ENCODE measurements at places on chromosomes 2 and 18. TPM values are rescaled to one million over a fixed set of nuclear protein-coding genes. Genes with fewer than 3 reads are reported as not detected.

The RAB6C gene
- total RNA-seq = 0.82 TPM

The PRSS56 gene
- 0.59 TPM for total RNA-seq

The EIF4E2 gene
- total RNA-seq = 71.7 TPM

DNA sequence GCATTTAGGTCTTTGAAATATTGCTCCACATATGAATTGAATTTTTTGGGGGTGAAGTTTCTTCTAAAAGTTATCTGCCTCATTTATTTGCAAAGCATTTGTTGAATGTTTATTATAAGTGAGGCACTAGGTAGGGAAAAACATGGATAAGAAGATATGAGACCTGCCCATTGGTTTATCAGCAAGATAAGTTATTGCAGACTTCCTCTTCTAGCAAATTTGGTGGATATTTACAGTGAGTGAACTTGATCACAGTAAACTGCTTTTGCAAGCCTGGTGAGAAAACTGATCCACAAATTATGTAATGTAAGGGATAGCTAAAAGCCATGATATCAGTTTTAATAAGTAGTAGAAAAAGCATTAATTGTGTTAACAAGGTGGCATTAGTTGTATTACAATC is 364.8 kb downstream of the SOCS6 start:
- no peak for ATAC-seq

DNA sequence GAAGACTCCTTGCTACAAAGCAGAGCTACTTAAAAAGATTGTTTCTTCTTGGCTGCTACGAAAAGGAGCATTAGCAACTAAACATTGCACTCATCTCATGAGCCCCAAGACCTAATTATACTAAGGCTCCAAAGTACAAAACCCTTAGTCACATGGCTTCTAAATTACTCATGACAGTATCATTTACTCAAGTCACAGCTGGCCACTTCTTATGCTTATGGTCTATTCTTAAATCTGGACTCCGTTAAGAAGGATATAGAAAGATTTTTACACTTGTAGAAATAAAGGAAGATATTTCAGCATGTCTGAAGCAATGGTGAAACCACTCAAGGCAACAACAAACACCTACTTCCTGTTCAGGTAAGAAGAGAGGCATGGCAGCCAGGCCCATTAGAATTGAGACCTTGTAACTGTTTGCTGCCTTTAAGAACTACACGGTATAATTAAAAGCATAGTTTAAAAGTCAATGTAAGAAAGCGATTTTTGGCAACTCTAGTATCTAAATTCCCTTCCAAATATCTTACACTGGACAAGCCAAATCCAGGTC is 12.7 kb downstream of the ANKRD44 start:
- ATAC-seq = no peak

- no peak for ATAC-seq
These were observed 37.5 kb upstream of the PTH2R start for GRCh38 chr2:208369091-208369490.

DNA sequence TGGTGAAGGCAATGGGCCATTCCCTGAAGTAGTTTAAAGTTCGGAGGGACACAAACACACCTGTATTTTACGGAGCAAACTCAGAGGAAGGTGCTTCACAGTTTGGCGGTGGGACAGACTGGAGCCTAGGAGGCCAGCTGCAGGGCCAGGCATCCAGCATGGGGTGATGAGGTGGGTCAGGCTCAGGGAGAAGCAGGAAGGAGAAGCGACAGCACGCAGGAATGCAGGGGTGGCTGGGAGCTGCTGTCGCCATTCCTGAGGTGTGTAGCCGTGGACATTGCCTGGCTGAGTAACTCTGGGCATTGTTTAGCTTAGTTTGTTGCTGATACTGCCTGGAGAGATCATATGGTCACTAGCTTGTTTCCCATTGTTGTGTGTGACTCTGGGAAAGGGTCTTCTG is 35.8 kb upstream of the METTL21A start:
- no peak for ATAC-seq

DNA sequence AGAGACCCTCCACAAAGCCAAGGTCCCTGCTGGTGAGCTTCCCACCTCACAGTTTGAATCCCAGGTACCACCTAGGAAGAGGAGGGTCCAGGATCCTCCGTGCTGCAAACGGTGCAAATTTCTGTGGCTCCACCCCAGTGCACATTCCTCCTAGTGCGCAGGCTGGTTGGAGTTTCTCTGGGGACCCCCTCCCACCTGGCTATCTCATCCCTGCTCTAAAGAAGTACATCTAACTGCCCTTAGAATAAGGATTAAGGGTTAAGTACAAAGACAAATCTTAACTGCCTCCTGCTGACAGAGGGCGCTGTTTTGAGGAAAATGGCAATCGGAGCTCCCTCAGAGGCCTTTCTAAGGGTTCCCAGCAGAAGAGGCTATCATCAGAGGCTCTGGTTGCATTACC is 109.6 kb upstream of the FSIP2 start:
- no peak for ATAC-seq

GRCh38 chr2:233700028-233700635 is 7.4 kb downstream of the UGT1A6 start:
- peak; percentile 45 for ATAC-seq
